ENCODE measurements at places on chromosomes 13 and 19.

DNA sequence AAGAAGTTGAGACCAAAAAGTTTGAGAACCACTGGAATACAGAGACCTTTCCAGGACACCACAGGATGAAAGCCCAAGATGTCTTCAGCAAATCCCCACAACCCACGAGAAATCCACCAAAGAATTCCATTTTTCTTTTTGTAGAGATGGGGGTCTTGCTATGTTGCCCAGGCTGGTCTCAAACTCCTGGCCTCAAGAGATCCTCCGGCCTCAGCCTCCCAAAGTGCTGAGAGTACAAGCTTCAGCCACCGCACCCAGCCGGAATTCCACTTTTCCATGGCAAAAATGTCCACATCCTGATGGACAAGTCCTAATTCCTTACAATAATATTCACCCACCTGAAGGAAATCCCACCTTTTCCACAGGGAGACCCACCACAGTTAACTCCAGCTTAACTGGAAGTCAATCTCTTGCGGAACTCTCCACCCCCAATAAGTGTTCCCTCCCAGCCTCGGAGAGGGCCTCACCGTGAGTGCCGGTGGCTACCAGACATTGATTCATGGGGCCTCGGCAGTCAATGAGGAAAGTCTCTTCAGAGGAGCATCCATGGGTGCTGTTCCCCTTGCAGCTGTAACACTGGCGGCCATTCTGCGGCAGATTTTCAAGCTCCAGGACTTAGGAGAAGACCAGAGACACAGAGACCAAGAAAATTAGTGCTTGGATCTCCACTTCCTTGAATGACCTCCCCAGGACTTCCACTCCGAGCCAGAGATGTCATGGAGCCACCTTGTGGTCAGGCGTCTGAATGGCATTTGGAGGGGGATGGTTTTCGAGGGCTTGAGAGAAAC is 12.3 kb upstream of the CADM4 start:
- no peak for DNase-seq

- no peak for DNase-seq
Observed at GRCh38 chr13:113996081-113996911, 22.4 kb upstream of the C13orf46 start.

DNA sequence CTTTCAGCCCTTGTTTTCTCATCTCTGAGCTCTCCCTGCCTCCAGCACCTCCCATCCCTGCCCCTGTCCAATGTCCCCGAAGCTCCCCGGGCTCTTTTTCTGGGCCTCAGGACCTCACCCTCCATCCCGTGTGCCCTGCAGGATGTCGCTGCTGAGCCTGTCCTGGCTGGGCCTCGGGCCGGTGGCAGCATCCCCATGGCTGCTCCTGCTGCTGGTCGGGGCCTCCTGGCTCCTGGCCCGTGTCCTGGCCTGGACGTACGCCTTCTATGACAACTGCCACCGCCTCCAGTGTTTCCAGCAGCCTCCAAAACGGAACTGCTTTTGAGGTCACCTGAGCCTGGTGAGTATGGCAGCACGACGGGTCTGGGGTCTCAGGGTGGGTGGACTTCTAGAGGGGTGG is 51.1 kb upstream of the CYP4F8 start:
- DNase-seq = no peak

GRCh38 chr13:52034616-52035226 is 10.2 kb downstream of the UTP14C start:
- DNase-seq = no peak

GRCh38 chr13:106083620-106084350 is 451.7 kb downstream of the EFNB2 start:
- DNase-seq = no peak

GRCh38 chr19:7515645-7516151 is at the start of gene ZNF358:
Gene ZNF358 (plus strand): TSS chr19:7516103. CDS start chr19:7519243, 3,140 bp downstream.
- peak; percentile 83 for DNase-seq

DNA sequence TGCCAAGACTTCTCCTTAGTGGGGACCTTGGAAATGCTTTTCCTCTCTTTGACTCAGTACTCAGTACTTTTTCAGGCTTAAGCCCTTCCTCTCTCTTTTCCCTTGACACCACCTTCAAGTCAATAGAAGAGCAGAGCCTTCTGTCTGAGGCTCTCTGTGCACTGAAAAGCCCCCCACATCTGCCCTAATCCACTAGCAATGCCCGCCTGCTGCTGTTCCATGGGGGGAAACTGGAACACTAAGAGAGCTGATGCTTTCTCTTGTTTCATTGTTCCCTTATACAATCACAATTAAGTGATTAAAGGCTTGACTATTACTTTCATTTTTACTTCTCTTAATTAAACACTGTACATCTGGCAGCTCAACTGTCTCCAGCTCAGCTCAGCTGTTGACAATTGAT is 254.5 kb downstream of the SLITRK6 start:
- DNase-seq = no peak

DNA sequence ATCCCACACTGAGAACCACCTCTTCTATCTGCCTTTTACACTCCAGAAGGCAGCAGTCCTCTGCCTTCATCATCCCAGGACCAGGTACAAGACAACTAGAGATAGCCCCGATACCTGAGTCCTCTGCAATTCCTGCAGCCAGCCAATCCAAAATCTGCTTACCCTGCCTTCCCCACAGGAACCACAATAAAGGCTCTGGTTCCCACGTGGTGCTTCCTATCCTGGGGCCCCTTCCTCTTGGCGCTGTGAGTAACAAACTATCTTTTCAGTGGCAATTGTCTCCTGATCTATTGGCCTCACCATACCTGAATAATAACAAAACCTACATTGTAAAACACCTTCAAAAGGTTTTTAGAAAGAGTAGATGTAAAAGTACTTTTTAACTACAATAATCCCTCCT is 63.1 kb downstream of the ZDHHC20 start:
- no peak for DNase-seq

DNA sequence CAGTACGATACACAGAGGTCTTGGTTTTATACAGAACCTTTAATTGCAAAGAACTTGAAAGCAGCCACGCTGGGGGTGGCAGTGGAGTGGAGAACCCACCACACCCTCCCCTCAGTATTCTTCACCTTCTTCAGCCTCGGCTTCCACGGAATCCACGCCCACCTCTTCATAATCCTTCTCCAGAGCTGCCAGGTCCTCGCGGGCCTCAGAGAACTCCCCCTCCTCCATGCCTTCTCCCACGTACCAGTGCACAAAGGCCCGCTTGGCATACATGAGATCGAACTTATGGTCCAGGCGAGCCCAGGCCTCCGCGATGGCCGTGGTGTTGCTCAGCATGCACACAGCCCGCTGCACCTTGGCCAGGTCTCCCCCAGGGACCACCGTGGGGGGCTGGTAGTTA is 7.9 kb downstream of the TUBA3C start:
- no peak for DNase-seq

GRCh38 chr13:105773241-105773640 is 762.2 kb downstream of the EFNB2 start:
- no peak for DNase-seq

DNA sequence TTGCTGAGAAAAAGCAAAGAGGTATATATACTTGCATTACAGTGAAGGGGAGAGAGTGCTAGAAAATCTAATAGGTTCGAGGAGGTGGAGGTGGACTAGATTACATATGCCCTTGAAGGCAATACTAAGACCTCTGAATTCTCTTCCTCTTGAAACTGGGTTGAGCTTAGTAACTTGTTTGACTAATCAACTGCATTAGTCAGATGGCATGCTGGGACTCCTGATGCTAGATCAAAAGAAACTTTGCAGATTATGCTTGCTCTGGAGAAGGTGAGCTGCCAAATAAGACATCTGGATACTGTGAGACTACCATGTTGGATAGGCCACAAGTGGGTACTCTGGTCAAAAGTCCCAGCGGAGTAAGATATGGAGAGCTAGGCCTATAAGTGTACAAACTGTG is 331.3 kb downstream of the KLF5 start:
- no peak for DNase-seq

DNA sequence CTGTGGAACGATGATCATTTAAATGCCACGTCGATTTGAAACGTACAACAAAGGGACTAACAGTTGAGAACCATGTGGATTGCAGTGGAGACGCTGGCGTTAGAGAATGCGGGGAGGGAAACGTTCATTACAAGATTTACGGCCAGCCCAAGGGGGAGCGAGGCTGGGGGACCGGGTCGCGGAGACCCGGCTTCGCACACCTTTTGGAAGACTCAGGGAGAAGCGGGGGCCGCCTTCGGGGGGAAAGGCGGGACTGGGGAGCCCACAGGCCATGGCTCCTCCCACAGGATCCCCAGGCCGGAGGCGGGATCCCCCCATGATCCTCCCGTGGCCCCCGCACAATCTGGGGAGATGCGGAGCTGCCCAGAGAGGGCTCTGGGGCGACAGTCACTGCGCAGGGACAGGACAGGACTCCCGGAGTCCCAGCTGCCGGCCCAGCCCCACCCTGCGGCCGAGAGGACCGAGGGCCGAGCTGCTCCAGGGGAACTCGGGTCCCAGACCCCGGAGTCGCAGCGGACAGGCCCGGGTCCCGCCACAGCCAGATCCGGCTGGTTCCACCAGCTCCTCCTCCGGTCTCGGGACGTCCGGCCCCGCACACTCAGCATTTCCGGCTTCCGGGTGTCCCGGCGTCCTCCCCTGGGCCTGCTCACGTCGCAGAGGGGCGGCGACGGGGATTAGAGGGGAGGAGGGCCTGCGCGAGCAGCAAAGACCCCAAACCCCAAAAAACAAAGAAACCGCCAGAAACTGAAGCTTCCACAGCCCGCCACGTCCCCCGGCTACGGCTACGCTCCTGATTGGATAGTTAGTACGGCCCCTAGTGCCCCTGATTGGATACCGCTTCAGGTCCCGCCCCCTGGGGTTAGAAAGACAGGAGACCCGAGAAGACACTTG is 21.1 kb upstream of the OR10H1 start:
- DNase-seq = peak; percentile 97

DNA sequence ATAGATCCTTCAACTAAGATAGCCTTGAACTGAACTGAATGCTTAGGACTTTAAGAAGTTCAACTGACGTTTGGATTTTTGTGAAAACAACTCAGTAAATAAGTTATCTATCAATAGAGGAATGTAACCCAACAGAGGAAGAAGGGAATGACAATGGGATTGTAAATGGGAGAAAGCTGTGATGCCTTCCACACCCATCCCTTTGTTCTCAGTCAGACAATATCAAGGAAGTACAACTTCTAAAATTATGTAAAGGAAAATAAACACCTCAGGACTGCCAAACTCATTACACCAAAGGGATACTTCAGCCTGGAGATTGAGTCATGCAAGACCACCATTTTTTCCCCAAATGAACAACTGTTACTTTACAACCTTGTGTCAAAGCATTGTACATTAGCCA is 21.1 kb downstream of the CEACAM8 start:
- no peak for DNase-seq

- no peak for DNase-seq
Observed at GRCh38 chr19:17817668-17818363, 3.5 kb downstream of the INSL3 start.

DNA sequence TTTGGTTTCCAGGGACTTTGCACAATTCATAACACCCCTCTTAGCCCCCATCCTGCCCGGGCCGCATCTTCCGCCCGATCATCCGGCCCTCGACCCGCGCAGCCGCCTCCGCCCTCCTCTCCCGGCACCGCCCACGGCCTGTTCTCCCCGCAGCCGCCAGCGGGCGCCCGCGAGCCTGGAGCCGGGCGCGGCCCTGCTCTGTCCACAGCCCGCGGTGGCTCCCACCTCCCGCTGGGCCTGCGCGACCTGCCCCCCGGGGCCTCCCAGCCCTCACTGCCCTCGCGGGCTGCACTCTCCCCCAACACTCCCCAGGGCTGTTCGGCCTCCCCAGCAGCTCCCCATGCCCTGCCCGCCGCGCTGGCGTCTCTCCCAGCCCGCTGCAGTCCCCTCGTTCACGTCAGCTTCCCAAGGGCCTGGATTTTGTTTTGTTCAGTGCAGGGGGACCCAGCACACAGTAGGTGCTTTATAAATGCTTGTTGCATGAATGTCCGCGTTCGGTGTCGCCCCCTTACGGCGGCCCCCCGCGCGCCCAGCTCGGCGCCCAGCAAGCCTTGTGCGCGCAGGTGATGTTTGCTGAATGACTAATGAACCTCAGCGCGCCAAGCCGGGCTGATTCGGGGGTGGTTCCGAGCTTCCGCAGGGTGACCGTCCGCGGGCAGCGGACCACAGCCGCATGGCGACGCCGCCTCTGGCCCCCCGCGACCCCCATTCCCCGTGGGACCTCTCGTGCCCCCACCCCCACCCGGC is 4.6 kb upstream of the APC2 start:
- peak; percentile 88 for DNase-seq

DNA sequence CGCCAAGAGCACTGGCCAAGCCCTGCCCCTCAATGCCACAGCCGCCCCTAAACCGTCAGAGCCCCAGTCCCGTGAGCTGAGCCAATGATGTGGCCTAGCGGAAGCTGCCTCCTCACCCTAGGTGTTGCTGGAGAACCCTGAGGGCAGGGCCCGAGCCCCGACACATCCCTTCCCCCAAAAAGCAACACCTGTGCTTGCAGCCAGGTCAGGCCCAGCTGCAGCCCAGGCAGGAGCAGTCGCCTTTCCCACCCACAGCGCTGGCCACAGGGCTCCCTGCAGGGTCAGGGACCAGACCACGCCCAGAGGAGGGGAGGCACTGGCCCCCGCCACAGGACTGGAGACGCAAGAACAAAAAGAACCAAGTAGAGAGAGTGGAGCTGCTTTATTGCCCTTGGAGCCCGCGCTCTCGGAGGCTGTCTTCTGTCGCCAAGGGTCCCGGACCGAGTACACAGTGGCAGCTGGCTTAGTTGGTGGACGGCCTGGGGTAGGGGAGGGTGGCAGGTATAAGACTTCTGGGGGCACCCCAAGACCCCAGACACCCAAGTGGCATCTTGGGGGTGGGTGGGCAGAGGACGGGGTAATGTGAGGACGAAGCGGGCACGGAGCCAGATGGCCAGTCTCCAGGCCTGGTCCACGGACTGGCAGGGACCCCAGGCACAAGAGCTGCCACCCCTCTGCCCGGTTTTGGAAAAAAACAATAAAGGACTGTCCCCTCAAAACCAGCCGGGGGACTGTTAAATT is 3.3 kb downstream of the P2RY11 start:
- no peak for DNase-seq

GRCh38 chr13:75360170-75360569 is 121.8 kb downstream of the TBC1D4 start:
- DNase-seq = no peak

DNA sequence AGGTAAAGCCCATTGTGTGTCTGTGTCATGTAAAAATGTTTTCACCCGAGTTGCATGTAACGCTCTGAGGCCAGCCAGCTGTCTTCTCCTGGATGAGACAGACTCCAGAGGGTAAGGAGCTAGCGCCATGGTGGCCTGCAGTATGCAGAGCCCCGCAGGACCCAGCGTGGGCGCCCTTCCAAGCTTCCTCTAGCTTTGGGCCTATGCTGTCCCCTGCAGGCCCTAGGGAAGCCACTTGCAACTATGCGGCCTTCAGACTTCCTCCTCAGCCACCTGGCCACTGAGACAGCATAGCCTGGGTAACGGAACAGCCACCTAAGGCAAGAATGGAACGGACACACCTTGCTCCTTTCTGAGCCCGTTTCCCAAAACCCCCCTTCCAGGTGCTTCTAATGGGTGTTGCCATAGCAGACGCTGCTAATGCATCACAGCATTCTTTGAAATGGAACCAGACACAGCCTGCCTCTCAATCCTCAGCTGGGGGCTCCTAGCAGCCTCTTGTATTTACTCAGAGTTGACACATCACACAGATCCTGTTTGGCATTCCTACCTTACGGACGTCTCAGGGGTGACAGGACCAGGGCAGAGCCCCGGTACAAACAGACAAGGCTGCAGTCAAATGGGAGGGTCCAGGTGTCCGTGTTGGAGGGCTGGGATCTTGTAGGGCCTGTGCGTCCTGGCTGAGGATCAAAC is 6.2 kb downstream of the FAM32A start:
- no peak for DNase-seq

GRCh38 chr19:29854033-29854432 is 42.2 kb downstream of the CCNE1 start:
- DNase-seq = no peak
